D341Med (cell line): ENCODE measurements at places on chromosomes 12 and 14.

- peak; percentile 40 for DNase-seq
Observed at GRCh38 chr14:58239244-58240195, 5.1 kb upstream of the PSMA3 start.

DNA sequence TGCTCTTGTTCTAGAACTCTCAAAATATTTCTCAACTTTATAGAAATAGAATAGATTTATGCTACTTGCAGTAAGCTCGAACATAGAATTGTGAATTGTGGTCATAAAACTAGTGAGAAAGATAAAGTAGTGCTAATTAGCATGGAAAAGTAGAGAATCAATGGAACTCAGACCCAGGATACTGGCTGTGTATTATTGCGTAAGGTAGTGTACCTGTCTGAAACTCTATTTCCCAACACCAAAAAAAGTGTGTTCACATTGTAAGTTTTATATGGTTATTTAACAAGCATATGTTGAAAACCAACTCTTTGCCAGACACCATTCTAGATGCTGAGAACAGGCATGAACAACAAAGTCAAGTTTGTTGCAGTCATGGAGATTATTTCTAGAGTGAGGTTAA lies 720.5 kb upstream of the ATXN7L3B start:
- no peak for DNase-seq

- peak; percentile 71 for DNase-seq
Observed at GRCh38 chr14:95431199-95432143, 85.0 kb downstream of the SYNE3 start.

DNA sequence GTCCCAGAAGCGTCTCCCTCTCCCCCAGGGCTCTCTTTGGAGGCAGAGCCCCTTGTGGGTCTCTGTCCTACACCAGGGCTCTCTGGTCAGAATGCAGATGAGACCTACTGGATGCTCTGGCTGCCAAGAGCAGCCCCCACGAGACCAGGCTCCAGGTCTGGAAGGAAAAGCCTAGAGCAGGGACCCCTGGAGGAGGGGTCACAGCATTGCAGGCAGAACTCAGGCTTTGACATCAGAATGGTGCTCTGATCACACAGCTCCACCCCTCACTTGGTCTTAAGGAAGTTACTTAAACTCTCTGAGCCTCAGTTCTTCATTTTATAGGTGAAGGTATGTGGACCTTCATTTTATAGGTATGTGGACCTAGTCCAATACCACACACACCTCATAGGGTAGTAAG lies 83.1 kb downstream of the ARL6IP4 start:
- DNase-seq: peak; percentile 55

- DNase-seq: no peak
Observed at GRCh38 chr14:77088645-77089044, 9.4 kb upstream of the CIPC start.

DNA sequence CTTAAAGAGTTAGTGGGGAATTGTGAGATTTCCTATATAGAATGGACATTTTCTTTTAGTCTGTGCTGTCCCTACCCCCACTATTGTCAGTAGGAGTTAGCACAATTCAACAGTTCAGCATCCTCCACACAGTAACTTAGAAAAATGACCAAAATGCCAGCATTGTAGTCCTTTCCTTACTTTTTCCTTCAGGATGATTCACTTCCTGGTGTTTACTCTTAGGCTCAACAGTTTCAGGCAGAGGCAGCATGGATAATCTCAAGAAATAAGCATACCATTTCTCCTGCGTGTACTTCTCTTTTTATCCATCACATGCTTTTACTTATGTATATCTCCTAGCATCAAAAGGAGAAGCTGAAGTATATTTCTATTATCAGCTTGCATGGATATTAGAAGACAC lies 683.4 kb downstream of the SLC16A7 start:
- DNase-seq: no peak

GRCh38 chr12:84507956-84508850 lies 404.4 kb downstream of the SLC6A15 start:
- DNase-seq: peak; percentile 30

- no peak for DNase-seq
Observed at GRCh38 chr12:89280833-89281538, 71.3 kb downstream of the DUSP6 start.

GRCh38 chr12:53333845-53334244 lies 2.3 kb downstream of the SP7 start:
- no peak for DNase-seq

- peak; percentile 30 for DNase-seq
Observed at GRCh38 chr12:79547044-79547734, 143.6 kb downstream of the PAWR start.

DNA sequence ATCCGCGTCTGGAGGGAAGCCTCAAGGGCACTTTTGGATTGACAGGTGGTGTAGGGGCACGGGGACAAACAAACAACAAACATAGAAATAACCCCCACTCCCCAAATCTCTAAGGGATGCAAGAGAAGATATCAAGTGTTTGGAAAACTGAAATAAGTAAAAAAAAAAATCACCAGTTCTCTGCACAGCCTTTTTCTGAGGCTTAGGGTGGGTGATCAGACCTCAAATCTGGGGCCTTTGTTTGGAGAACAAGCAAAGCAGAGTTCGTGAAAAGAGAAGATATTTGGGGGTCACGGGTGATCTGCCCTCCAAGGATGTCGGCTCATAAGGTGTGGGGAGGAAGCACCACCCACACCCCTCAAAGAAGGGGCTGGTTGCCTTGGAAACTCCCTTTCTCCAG lies 10.7 kb downstream of the TBX5 start:
- DNase-seq: no peak

- DNase-seq: no peak
Observed at GRCh38 chr12:47274760-47275159, 195.0 kb upstream of the AMIGO2 start.

GRCh38 chr12:77767756-77768343 lies 62.8 kb upstream of the NAV3 start:
- no peak for DNase-seq

DNA sequence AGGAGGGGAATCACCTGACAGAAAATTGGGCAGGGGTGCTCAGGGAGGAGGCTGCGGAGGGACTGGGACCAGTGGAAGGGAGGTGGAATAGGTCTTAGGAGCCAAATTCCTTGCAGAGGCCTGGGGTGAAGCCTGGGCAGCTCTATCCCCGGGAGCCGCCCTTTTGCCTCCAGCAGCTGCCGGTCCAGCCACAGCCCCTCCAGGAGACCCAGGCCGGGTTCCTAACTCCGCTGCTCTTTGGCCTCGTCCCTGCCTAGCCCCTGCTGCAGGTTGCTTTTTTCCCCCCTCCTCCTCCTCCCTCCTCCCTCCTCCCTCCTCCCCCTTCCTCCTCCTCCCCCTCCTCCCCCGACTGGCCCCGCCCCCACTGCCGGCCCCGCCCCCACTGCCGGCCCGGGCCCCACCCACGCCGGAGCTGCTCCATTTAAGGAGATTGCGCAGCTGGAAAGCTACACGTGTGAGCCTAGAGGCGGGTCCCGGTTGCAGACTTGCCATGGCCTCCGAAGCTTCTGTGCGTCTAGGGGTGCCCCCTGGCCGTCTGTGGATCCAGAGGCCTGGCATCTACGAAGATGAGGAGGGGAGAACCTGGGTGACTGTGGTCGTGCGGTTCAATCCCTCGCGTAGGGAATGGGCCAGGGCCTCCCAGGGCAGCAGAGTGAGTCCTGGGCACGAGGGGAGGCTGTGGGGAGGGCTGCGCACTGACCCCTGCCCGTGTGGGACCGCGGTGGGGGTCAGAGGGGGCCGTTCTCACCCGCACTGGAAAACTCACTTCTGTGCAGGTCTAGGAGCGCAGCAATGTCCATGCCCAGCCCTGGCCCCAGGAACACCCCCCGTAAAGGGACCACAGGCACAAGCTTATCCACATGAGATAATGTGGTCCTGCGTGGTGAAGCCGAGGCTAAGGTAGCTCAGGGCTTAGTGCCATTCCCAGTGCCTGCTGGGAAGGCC lies at the start of gene TCL1B:
Gene TCL1B, plus strand, starts transcription at position 449 of the 945 bp plus-strand sequence. Its CDS starts 42 bp downstream, at position 491.
- no peak for DNase-seq

DNA sequence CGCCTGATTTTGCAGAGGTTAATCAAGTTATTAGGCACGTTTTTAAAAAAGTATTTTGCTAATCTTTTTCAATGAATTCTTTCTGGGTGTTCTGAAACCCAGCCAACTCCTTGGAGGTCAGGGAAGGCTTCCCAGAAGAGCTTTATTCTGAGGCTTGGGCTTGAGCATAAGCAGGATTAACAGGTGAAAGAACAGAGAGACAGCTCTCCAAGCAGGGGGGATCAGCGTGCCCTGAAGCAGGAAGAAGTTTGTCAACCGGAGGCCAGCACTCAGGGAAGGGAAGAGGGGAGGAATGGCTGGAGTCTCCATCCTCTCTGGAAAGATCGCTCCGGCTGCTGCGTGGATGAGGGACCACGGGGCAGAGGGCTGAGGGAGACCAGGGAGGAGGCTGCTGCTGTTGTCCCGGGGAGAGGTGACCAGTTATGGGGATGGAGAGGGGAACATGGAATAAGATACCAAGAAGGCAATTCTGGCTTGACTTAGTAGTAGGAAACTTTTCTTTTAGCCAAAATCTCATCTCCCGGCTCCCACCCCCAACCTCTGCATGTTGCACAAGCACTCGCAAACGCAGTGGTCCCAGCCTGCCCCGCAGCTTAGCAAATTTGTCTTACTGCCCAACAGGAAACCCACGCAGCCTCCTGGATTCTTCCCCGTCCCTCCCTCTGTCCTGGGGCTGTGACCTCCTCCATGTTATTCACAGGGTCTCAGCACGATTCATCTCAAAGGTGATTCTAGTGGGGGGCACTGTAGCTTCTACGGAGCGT lies 1.1 kb upstream of the SSH1 start:
- no peak for DNase-seq

DNA sequence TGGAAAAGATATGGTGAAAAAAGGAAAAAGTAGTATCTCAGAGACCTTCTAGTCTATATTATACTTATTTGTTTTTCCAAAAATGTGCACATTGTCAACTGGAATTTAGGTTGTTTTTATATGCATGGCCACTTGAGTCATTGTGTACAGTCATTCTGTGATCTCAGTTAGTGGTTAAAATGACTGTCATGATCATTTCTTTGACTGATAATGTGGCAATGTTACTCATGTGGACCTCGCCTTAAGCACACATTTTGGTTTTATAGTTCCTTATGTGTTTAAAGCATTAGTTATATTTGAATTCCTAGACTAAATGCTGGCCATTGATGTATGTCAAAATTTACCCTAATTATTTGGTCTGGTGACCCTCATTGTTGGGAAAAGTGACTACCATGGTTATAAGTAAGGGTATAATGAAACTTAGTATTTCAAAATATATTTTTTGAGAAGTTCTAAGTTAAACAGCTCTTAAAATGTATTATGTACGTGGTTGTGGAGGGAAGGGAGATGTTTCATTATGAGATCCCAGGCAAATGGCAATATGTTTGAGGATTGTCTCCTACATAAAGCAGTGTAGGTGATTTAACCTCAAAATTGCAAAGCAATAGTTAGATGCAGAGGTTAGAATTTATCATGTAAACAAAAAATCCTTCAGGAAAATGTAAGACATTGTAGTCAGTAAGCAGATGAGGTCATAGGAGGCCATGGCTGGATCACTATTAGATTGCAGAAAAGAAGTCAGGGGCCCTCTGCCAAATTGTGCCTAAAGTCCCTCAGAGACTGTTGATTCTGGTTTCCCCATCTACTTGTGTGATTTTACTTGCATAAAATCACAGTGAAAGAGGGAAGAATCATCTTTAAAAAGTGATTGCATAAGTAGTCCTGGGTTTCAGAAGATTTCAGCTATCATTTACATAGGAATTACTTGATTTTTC lies 17.5 kb downstream of the PNMA1 start:
- DNase-seq: no peak

GRCh38 chr12:31057671-31058070 lies 16.0 kb upstream of the DDX11 start:
- DNase-seq: no peak

DNA sequence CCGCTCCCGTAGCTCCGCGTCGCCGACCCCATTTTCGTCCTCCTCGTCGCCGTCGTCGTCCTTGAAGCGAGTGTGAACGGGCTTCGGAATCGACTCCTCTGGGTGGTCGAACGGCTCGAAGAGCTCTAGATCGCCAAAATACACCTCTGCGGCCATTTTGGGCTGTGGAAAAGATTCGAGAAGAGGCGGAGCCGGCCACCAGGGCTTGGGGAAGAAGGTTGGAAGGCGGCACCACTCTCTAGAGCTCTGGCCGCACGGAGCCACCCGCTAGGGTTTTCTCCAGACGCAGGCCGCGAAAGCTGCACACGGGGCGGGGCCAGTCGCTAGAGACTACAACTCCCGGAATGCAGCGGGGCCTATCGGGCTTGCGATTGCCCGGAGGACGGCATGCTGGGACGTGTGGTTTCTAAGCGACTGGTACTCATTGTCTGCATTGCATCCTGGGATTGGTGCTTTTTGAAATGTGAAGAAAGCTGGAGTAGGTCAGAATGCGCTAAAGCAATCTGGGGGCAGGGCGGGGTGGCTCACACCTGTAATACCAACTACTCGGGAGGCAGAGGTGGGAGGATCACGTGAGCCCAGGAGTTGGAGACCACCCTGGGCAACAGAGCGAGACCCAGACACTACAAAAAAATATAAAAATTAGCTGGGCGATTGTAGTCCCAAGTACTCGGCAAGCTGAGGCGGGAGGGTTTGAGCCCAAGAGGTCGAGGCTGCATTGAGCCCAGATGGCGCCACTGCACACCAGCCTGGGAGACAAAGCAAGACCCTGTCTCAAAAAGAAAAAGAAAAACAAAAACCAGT lies at the start of gene ZCCHC8:
Gene ZCCHC8, minus strand, starts transcription at position 248 of the 804 bp plus-strand sequence. Its CDS starts 92 bp downstream, at position 156.
- peak; percentile 93 for DNase-seq

DNA sequence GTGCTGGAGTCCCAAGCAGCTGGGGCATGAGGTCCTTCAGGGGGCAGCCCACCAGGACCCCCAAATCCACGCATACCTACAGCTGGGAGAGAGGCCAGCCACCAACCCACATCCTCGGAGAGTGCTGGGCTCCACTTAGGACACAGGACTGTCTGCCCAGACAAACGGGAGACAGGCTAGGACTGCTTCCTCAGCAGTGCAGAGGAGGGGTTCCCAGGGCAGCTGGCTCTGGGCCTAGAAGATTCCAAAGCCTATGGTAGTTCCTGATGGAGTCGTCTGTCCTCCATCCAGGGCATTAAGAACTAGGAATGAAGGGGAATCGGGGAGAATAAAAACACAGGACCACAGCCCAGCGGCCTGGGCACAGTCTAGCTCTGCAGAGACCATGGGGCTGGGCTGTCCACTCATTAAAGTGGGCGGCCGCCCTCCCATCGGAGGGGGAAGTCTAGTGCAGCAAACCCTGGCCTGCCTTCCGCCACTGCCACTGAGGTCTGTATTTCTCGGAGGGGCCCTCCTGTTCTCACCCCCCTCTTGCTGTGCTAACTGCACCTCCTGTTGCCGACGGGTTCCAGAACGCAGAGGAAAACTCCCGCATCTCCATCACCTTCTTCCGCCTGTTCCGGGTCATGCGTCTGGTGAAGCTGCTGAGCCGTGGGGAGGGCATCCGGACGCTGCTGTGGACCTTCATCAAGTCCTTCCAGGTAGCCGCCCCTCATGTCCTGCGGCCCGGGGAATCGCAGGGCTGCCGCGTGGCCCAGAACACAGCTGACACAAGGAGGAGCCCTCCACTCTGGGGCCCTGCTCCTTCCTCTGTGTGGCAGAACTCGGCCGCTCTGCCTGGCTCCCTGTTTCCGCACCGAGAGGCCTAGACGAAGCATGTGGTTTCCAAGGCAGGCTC lies 143.5 kb upstream of the FKBP4 start:
- no peak for DNase-seq

GRCh38 chr12:121284551-121285390 lies 11.7 kb downstream of the CAMKK2 start:
- no peak for DNase-seq
